ENCODE measurements at places on chromosomes 16 and 17.

GRCh38 chr16:10883004-10883403, 6.0 kb downstream of the CIITA start:
- DNase-seq, result peak; percentile 89

DNA sequence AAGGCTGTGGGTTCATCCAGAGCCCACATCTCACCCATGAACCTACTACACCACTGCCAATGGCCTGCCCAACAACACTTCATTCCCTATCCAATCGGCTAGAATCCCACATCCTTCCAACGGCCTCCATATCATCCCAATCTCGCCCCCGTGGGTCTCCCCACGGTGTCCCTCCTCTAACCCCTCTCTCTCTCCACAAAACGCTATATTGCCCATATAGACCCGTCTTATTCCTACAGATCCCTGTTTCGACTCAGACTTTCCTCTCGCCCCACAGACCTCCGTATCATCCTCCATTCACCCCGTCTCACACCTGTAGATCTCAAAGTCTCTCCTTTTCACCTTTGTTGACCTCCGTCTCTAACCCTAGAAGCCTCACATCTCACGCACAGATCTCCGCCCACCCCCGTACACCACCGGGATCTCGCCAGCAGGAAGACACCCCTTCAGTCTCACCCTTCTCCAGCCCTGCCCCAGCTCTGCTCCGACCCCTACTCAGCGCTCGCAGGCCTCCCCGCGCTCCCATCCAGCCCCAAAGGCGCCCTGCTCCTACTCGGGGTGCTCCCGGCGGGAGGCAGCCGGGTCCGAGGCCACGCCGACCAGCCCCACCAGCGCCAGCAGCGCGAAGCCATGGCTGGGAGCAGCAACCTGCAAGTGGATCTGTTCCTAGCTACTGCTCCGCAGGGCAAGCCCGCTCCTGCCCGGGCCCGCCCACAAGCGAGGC, at the start of gene FDXR:
Gene FDXR, minus strand, starts transcription at position 682 of the 724 bp plus-strand sequence. Its CDS starts 50 bp downstream, at position 632.
- DNase-seq, result no peak

GRCh38 chr16:5580772-5581171, 483.2 kb upstream of the EEF2KMT start:
- no peak for DNase-seq

DNA sequence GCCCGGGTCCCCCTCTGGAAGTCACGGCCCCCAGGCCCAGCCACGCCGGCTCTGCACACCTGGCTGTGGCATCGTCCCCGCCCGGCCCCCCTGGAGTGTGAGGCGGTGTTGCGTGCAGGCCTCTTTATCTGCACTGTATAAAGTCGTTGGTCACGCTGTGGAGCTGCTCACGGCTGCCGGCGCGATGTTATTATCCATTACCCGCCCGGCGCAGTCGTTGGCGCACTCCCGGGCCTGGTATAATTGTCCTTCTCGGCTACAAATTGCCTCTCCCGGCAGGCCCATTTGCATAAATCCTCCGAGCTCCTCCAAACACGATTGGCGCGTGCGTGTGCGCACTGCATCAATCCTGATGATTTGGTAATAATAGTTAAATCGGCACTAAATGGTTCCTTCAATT, 57.8 kb downstream of the BAHCC1 start:
- DNase-seq, result no peak

- DNase-seq, result no peak
These were observed 17.3 kb upstream of the AATK start for GRCh38 chr17:81183316-81183715.

DNA sequence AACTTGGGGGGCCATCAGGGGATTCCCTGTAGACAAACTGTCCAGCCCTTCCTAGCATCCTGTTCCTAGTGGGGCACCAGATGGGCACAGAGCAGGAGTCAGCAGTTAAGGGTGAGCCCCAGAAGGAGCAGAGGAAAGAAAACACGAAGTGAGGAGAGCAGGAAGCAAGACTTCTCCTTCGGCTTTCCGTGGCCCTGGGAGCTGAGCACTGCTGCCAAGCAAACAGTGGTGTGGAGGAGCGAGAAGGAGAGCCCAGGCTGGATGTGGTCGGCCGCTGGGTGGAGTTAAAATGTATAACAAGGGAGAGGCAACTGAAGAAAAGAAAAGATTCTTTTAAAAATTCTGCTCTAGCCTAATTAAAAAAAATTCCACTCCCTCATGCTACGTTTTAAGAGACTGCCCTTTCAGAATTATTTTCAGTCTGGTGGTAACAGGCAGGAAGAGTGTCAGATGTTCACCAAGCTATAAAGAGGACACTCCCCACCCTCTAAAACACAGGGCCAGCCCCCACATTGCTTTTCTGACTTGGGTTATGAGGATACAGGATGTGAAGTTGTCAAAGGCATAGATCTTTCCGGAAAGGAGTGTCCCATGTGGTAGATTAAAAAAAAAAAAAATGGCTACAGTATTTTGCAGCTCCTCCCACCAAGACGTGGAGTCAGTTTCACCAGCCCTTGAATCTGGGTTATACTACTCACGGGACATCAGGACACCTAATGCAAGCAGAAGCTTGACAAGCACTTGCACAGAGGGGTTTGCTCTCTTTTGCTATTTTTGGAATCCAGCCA, 74.9 kb upstream of the ZFHX3 start:
- DNase-seq, result no peak

DNA sequence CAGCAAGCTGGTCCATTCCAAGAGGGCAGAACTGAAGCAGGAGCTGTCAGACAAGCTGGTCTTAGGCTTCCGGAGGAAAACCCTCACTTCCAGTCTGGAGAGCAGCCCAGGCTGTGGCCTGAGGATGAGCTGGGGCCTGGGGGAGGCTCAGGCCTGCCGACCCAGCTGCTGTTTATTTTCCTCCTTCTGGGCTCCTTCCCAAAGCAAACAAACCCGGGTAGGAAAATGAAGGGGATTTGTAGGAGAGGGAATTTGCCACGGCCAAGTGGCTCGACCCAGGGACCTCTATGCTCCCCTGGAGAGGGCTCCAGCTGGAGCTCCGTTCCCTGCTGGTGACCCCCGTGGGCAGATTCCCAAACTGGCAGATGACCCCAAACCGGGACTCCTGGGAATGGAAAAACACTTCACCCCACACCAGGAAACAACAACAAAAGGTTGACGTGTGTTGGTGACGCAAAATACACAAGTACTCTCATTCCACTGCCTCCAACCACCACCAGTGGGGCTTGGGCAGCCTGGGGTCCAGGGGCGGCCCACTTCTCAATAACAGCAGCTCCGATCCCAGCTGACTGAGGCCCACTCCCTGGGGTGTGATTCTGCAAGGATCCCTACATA, 8.8 kb downstream of the JUP start:
- no peak for DNase-seq

- no peak for DNase-seq
These were observed 7.6 kb downstream of the EME1 start for GRCh38 chr17:50380369-50381259.

- peak; percentile 92 for DNase-seq
These were observed at the start of gene FAM83G for GRCh38 chr17:19004421-19005136. Gene FAM83G, minus strand, starts transcription at chr17:19004764. Its CDS starts 723 bp downstream, at chr17:19004041.

GRCh38 chr16:87201052-87201451, 116.1 kb downstream of the C16orf95 start:
- DNase-seq, result no peak

- DNase-seq, result no peak
These were observed 7.9 kb upstream of the TMEM220 start for GRCh38 chr17:10737736-10738135.

- no peak for DNase-seq
These were observed 4.6 kb upstream of the MFSD6L start for GRCh38 chr17:8803531-8804420.

- DNase-seq, result peak; percentile 79
These were observed 858 bp upstream of the ASPSCR1 start for GRCh38 chr17:81976332-81977210.

DNA sequence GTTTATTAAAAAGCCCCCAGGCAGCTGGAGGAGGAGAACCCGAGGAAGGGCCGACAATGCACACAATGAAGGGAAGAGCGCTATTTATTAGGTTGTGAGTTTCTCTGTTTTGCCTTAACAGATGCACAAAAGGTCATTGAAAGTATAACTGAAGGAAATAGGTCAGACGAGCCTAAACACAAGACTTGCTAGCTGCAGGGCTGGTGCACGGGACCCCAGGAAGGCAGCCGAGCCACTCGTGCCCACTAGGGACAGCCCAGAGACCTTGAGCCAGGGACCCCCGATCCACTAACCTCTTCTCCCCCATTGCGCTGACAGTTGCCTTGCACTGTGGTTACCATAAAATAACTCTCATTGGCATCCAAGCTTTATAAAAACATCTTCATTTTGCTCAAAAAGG, 11.3 kb downstream of the LITAFD start:
- DNase-seq, result no peak

GRCh38 chr17:49496867-49497147, 1.7 kb downstream of the NGFR start:
- DNase-seq, result no peak

DNA sequence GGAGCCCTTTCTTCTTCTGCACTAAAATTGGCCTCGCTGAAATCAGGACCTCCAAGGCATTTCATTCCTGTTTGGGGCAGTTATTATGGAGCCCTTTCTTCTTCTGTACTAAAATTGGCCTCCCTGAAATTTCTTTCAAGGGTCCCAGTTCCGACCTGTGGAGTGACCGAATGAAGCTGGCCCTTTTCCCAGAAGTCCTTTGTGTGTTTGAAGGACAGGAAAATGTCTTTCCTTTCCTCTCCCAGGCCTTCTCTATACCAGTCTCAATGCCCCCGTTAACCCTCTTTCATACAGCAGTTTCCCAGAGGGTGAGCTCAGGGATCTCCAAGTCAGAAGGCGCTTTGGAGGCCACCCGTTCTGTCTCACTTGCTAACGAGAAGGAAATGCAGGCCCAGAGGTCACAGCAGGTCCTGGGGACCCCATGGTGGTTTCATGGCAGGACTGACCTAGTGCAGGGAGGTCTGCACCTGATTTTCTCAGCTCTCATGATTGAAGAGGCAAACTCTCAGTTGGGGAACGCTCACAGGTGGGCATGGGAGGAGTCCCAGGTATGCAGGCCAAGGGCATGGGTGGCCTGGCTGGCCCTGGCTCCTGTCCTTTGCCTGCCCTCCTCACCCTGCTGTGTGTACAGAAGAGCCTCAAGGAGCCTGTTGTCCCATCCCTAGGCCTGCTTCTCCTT, 37.1 kb upstream of the DOC2B start:
- DNase-seq, result no peak

DNA sequence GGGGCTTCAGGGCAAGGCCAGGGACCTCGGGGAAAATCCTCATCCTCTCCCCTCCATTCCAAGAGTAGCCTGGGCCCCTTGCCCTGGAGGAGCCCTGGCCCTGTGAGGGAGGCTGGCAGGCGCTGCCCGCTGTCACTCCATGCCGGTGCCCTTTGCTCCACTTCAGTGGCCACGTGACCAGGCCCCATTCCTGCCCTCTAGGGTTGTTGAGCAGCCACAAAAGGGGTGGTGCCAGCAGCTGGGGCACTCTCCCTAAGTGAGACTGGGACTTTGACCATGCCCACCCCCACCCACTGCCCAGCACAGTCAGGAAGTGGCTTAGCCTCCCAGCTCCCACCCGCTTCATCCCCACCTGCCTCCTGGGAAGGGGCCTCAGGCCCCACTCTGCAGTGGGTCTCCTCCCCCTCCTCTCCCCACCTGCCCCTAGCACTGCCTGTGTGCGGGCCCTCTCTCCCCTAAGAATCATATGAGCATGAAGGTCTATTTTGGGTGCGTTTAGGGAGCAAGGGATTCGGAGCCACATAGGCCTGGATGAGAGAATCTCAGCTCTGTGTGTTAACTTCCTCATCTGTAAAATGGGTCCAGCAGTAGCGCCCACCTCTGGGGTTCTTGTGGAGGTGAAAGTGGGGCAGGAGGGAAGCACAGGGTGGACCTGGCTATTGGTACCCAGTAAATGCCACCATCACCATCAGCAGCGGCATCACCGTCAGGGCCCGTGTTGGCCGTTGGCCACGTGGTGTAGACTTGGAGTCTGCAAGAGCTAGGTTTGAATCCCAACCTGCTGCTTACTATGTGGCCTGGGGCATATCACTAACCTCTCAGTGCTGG, 7.2 kb downstream of the PDK2 start:
- no peak for DNase-seq

GRCh38 chr17:78356101-78356713, 3.7 kb downstream of the SOCS3 start:
- peak; percentile 99 for DNase-seq

GRCh38 chr16:23071196-23072083, 77.8 kb downstream of the USP31 start:
- DNase-seq, result no peak

DNA sequence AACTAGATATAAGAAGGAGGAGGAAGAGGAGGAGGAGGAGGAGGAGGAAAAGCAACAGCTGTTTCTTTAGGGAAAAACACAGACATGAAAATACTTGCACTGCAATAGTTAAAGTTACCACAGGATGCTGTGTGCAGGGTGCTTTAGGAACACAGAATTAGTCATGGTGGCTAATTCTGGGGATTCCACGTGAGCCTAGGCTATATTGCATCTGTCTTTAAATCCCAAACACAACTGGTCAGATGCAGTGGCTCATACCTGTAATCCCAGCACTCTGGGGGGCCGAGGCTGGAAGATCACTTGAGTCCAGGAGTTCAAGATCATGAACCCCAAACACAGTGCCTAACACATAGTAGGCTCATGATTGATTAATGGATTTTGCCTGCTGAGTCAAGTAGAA, 155.3 kb upstream of the C16orf82 start:
- DNase-seq, result no peak

- no peak for DNase-seq
These were observed 1.8 kb downstream of the NKD1 start for GRCh38 chr16:50550035-50550434.

GRCh38 chr16:86740298-86740697, 161.9 kb downstream of the FOXL1 start:
- DNase-seq, result no peak

DNA sequence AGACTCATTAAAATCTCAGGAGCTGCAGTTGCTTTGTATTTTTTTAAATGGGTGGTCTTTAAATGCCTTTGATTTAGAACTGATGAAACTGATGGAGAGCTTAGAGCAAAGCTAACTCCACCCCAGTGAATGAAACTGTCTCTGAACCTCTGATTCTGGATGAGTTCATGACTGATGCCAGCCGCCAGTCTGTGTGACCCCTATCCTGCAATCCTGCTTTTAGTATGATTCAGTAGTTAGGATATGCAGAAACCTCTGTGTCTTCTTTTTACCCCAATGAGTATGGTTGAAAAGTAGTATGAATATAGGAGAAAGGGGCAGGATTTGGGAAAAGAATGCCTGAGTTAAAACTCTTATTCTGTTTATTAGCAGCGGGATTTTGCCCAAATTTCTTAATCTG, 12.3 kb upstream of the SALL1 start:
- DNase-seq, result peak; percentile 24
